ENCODE measurements at places on chromosomes 1 and 21.

DNA sequence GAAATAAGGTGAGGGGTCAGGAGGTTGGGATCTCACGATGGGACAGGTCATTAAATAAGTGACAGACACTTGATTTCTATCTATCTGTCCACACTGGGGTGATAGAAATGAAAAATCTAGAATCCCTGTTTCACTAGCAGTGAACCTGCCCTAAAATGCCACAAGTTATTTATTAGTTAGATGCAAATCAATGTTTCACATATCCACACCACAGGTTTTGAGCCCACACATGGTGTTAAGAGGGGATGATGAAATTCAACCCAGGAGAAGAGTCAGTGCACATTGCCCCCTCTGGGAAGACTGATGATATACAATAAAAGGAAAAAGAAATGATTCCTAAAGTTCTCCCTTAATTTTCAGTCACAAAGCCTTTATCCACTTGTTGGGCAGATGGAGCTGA lies 10.1 kb upstream of the NTPCR start:
- no peak for DNase-seq

- DNase-seq: no peak
Observed at GRCh38 chr1:201025571-201026002, 2.1 kb upstream of the KIF21B start.

DNA sequence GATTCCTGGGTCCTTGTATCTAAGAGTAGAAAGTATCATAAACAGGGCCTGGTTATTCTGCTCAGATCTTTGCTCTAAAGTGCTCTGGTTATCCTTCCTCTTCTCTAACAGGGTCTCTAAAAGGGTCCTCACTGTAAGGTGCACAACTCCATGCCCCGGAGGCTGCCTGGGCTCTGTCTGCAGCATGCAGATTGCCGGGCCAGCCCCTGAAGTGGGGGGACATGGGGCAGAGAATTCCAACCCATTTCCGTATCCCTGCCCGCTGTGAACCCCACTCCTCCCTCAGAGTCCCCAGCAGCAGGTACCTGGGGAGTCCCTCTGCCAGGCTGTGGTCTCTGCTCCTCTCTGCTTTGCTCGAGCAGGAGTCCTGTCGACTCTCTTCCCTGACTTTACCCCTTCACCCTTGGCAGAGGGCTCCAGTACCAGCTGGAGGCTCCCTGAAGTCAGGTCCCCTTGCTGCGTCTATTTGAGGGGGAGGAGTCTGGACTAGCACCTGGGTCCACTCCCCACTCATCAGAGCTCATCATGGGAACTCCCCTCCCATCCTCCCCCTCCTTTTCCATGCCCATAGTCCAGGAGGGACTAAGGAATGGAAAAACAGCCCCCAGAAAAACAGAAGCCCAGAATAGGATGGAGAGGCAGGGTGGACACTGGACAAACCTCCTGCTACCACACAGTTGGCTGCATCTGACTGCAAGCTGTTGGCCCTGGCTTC lies 12.1 kb downstream of the BLACAT1 start:
- no peak for DNase-seq

DNA sequence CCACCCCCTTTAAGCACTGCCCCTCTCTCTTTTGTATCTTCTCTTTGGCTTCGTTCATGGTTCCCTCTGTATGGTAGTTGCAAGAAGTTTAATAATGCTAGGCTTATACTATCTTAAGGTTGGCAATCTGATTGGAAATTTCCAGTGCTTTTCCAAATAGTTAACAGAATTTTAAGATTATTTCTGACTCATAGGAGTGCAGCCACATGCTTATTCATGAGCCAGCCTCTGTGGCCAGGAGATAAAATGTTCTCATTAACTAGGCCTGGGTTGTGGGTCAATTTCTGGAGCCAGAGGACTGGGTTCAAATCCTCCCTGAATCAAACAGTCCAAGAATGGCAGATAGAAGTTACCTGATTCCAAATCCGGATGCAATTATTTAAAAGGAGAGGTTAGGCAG lies 103.1 kb downstream of the ATP6V1G3 start:
- DNase-seq: no peak

DNA sequence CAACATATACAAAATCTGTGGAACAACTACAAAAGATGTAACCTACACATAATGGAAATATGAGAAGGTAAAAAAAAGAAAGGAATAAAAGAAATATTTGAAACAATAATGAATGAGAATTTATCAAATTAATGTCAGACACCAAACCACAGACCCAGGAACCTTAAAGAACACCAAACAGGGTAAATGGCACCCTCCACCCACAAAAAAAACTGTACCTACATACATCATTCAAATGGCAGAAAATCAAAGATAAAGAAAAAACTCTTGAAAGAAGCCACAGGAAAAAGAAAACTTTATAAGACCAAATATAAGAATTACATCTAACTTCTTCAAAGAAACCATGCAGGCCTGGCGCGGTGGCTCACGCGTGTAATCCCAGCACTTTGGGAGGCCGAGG lies 54.0 kb downstream of the IL12RB2 start:
- no peak for DNase-seq

DNA sequence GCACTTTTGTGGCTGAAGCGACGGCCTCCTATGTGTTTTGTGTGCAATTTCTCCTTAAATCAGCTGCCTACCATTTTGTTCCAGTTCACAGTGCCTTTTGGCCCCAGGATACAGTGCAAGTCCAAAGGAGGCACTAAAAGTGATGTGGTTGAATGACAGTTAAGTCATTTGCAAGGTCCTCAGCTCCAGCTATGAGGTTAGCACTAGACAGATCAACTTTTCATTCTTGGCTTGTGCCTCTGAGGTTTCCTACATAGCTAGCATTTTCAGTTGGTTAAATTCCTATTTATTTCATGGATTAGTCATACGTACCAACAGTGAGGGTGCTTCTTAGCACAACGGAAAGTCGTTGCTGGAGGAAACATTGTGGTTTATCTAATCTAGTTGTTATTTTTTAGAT lies 59.3 kb upstream of the NTPCR start:
- no peak for DNase-seq

DNA sequence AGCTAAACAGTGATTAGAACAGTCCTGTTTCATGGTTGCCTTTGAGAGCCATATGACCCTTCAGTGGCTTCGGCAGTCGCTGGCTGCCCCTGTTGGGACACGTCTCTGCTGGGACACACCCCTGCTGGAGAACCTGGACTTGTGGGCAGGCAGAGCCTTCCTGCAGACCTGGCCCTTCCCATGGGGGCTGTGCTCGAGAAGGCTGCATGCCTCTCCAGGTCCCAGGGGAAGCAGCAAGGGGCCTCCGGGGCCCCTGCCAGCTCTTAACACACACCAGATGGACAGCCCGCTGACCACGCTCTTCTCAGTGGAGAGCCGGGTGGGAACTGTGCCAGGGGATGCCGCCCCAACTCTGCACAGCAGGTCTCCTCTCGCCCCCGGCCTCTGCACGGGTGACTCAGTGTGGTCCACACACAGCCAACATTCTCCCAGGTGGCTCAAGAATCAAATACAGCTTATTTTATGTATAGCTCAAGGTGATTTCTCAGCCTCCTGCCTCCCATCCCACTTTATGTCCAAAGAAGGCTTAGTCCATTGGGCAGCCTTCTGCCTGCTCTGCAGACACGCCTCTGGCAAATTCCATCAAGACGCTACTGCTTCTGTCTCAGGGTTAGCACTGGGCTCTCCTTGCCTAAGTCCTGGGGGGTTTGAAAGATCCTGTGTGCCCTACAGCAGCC lies 450.8 kb downstream of the KIF26B start:
- DNase-seq: no peak

DNA sequence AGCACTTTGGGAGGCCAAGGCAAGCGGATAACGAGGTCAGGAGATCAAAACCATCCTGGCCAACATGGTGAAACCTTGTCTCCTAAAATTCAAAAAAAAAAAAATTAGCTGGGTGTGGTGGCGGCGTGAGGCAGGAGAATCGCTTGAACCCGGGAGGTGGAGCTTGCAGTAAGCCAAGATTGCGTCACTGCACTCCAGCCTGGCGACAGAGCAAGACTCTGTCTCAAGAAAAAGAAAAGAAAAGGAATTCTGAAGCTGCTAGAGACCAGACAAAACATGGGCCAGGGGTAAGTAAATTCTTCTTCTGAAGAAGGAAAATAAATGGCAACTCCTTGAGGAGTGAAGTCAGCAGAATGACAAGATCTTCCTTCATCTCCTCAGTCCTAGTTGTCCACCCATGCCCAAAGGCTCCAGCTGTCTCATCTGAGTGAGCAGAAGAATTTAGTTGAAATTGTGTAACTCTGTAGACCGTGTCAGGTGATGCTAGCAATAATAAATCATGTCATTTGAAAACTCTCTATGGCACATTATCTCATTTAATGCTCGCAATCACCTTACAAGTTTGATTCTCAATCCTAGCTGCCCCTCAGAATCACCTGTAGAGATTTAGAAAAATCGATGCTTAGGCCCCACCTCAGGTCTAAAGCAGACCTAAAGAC lies 14.3 kb downstream of the PDZK1 start:
- DNase-seq: no peak

DNA sequence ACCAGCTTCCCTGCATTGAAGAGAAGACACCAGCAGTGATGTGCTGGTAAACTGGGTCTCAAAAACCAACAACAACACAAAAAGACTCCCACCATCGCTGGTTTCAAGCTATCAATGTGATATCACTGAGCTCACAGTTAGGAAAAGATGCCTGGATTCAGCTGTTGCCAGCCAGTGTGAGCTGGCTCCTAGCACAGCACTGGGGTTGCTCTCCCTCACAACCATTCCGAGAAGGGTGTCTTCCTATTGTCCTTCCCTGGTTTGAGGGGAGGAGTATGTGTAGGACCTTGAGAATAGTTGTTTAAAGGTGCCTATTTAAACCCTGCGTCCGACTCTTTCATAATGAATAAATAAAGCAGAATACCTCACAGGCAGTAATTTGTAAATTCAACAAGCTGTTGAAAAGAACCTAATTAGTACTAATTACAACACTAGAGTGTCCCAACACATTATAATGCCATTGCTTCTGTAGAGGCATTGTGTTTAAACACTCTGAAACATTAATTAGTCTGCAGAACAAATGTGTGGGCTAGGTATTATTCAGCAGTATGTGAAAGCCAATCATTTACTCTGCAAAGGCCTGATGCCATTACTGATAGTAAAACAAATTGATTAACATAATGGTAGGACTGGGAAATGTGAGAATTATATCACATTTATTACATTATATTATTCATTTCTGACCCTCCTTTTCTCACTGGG lies 17.2 kb downstream of the NIBAN1 start:
- DNase-seq: no peak

GRCh38 chr1:82795508-82796149 lies 994.9 kb downstream of the ADGRL2 start:
- DNase-seq: no peak

DNA sequence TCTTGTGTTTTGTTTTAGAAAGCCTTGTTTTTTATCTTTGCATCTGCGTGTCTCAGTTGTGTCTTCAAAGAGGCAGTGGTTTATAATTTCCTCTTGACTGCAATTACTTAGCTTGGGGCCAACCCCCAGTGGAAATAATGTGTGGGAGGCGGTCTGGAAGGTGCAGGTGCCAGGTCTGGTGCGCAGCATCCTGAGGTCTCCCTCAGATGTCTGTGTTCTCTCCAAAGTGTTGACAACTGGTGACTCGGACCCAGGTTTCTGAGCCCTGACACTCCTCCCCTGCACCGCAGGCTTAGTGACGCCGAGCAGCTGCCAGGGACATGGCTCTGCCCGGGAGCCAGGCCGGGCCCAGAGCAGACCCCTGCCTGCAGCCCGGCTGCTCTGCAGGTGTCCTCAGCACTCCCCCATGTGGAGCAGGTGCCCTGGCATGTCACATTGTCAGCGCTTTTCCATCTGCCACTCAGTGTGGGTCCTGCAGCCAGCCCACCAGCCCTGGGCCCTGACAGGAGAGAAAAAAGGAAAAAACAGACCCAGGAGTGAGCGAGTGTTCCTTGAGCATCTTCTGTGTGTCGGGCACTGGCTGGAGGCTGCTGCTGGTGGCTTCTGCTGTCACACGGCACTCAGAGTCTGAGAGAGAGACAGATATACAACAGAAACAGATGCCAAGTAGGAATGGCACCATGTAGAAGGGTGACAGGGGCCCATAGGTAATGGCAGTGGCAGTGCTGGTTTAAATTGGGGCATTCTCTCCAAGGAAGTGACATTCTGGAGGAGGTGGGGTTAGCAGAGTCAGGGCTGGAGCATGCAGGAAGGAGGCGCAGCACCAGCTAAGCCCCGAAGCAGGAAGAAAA lies 24.8 kb upstream of the SELENON start:
- peak; percentile 38 for DNase-seq

DNA sequence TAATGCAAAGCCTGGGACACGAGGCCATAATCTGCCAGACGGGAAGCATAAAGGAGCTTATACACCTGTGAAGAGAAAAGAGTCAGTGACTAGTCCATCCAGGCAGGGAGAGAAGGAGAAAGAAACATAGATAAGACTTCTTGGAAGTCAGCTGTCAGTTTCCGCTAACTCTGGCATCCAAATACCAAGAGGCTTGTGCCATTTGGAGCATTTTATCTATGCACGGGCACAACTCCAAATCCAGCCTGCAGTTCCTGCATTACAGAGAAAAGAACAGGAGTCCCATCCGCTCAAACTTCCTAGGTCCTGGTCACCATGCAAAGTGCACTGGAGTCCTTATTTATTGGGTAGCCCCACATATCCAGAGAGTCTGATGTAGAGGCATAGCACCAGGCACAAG lies 27.9 kb downstream of the SEC16B start:
- no peak for DNase-seq

GRCh38 chr1:32498751-32499150 lies 33.9 kb downstream of the ZBTB8B start:
- no peak for DNase-seq

DNA sequence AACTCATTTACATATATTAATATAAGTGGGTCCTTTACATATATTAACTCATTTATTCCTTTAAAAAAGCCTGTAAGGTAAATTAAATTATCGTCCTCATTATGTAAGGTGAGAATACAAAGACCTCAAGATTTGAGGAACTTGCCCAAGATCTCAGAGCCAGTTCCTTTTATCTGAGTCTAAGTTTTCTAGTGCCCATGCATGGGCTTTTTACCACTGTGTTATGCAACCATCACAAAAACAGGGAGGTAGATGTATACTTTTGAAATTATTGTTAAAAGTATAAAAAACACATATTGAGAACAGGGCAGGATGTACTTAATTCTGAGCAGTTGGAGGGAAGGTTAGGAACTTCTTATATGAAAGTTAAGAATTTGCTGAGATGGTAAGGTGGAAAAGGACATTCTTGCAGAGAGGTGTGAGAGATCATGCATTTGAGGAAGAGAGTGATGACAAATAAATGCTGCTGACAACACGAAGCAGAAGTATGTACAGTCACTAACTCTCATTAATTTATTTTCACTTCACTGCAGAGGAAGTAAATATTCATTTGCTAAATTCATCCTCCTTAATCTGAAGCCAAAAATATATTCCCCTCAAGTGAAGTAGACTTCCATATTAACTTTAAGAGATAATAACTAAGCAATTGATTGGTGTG lies 28.9 kb upstream of the LYPLAL1 start:
- no peak for DNase-seq

DNA sequence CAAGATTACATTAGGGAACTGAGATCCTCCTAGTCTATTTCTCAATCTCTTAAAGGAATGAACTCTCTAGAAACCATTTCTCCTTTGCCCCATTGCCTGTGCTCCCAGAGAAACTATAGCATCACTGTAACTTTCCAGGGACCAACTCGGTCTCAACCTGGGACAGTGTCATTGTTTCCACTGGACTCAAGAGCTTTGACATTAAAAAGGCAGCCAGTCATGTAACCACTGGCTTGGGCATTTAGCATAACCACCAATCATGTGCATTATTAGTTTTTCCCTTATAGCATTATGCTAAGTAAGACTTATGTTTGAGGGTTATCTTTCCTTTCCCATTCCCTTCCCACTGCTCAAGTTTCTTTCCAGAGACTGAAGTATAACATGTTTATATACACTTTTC lies 18.2 kb downstream of the TEX38 start:
- no peak for DNase-seq

Data from stimulated activated CD4-positive, alpha-beta T cell treated with anti-CD3 and anti-CD28 coated beads, Interleukin-1b, Interleukin-23, amount 100 ng/mL, for 1 hour (primary cell).